SHP77 (cell line): ENCODE measurements at places on chromosomes 11 and 22.

- no peak for DNase-seq
Observed at GRCh38 chr11:67289226-67289650, at the start of gene ANKRD13D. ANKRD13D (plus strand) TSS chr11:67289303; CDS start chr11:67289461, 158 bp downstream.

DNA sequence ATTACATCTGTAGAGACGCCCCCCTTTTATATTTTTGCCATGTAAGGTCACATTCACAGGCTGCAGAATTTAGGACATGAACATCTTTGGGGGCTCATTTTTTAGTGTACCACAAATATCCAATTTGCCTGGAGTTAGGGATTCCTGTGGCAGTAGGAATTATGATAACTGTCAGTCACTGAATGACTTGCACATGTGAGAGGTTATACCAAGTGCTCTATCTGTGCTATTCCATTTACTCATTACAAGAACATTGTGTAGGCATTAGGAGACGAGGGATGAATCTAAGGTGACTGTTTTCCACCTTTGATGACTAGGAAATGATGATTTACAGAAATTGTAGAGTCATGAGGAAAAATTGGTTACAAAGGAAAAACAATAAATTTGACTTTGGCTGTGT is 79.3 kb downstream of the LIF start:
- no peak for DNase-seq

GRCh38 chr11:34631737-34632104 is 10.8 kb downstream of the EHF start:
- no peak for DNase-seq

DNA sequence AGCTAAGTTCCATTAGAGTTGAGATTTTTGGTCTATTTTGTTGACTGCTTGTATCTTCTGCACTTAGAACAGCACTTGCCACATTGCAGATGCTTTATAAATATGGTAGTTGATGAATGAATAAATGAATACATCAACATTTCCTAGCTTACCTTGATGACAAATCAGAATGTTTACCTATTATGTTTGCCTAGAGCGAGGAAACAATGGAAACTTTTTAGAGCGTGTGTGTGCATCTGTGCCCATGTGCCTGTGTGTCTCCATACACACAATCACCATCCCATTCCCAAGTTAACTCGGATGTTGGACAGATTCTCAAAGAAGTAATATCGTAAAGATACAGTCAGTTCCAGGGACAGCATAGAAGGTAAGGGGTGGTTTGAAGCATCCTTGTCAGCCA is 139.1 kb downstream of the DBX1 start:
- no peak for DNase-seq

GRCh38 chr11:66218036-66218435 is 50.4 kb upstream of the RAB1B start:
- no peak for DNase-seq

DNA sequence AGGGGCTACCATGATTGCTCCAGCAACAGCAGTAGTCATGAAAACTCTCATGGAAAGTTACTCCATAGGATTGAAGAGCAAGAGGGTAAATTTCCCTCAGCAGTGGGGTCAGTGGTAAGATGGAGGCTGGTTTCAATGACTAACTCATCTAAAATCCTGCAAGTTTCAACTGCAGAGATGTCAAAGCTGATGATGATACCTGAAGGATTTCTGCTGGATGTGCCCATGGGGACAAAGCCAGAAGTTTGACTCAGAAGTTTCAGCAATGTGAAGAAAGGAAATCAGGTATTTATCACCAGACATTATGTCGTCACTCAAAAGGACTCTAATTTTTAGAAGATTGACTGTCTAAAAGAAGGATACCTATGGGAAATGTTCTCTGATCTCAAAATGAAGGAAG is 29.1 kb downstream of the RAB38 start:
- DNase-seq = no peak

DNA sequence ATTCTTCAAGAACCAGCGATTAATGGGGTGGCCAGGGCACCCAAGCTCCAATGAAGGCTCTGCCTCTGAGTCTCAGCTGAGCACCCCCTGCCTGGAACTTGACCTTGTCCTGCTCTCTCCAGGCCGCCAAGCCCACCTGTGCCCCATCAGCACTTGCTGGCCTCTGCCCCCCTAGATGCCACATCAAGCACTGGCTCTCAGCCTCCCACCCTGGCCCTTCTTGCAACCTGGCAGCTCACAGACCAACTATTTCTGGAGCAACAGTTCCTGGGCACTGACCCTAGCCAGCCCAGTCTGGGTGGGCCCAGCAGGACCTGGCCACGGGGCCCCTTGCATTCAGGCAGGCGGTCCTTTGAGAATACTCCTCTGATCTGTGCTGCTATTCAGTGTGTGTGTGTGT is 98.8 kb upstream of the PITPNB start:
- no peak for DNase-seq

GRCh38 chr22:19802001-19802893 is 41.7 kb downstream of the TBX1 start:
- DNase-seq = no peak

GRCh38 chr22:29979777-29980321 is 96.9 kb downstream of the MTMR3 start:
- no peak for DNase-seq

DNA sequence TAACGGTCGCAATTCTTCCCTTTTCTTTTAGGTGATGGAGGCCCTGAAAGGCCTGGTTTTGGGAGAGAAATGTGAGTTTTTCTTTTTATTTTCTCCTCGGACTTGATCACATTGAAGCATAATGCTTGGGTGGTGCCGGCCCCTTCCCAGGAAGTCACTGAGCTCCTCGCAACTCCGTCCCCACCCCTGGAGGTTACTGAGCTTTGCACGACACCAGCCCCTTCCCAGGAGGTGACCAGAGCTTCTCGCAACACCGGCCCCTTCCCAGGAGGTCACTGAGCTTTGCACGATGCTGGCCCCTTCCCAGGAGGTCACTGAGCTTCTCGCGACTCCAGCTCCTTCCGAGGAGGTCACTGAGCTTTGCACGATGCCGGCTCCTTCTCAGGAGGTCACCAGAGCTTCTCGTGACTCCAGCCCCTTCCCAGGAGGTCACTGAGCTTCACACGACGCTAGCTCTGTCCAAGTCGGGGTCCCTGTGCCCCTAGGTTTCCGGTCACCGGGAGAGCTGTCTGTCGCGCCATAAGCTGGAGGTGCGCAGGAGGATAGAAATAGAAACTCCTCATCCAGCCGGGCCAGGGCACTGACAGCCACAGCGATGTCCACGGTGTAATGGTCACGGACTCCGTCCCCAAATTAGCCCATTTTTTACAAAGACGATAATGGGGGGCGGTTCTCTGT is 586.4 kb downstream of the BRD1 start:
- no peak for DNase-seq

DNA sequence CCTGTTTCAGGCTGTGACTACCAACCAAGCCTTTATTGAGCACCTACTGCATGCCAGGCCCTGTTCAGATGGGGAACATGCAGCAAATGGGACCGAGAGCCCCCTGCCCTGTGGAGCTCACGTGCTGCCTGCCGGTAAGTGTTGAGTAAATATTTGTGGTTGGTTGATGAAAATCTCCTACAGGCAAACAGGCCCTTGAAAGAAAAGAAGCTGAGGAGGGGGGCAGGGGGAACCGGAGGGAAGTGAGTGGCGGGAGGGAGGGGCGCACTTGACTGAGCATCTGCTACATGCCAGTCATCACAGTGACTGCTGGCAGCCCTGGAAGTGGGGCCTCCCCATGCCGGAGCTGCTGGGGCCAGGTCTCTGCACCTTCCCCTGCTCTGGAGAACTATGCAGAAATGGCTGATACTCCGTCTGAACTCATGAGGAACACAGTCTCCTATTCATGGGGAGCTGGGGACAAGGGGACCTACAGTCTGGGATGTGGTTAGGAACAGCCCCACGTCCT is 34.2 kb downstream of the MACROD1 start:
- DNase-seq = no peak

- DNase-seq = no peak
Observed at GRCh38 chr11:71425409-71425808, 22.8 kb downstream of the DHCR7 start.

- no peak for DNase-seq
Observed at GRCh38 chr22:37566329-37566837, 6.1 kb downstream of the CDC42EP1 start.

GRCh38 chr11:125999234-125999880 is 53.5 kb downstream of the VSIG10L2 start:
- no peak for DNase-seq

- no peak for DNase-seq
Observed at GRCh38 chr22:38444783-38445182, 10.2 kb downstream of the KCNJ4 start.

- no peak for DNase-seq
Observed at GRCh38 chr22:40857309-40857855, 434 bp downstream of the XPNPEP3 start.

DNA sequence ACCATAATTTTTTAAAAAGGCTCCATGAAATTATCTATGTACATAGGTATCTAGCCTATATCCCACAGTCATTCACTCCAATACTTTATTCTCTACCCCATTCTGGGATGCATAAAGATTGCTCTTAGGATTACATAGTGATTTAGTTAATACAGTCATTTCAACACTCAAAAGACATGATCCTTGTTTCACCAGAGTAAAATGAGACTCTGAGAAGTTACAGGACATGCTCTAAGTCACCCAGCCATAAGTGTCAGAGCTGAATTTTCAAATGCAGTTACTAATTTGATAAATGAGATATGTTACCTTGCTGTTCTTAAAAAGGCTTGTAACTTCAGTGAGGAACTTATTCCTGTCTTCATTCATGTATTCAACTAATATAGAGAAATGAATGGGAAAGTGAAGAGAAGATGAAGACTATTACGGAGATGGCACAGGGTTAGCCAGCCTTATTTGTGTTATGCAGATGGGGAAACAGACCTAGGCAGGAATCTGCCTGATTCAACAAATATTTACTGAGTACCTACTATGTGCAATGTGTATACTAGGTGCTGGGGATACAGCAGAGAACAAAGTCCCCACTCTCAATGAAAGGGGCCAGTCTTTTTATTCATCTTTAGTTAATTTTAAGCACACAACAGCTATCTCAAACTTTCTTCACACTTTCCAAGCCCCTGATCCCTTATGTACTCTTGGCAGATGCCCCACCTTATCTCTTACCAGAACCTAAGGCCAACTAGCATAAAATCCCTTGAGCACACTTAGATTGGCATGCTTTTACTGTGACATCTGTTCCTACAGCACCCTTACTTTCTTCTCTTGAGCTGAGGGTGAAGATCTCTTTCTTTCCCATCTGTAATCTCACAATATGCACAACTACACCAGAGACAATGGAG is 21.6 kb downstream of the MAPK1 start:
- DNase-seq = no peak

DNA sequence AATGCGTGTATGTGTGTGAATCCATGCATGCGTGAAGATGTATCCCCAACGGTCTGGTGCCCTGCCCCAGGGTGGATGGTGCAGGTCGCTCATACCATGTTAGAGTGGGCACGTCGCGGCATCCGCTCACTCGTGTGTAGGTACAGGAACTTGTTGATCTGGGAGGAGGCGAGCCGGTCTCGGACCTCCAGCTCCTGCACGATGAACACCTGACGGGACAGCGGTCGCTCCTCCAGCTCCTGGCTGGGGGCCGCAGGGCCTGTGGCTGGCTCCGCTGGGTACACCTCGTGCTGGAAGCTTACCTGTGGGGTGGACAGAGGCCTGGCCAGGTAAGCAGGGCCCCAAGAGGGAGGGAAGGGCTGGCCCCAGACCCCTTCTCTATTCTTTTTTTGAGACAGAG is 18.5 kb downstream of the ATG2A start:
- no peak for DNase-seq

DNA sequence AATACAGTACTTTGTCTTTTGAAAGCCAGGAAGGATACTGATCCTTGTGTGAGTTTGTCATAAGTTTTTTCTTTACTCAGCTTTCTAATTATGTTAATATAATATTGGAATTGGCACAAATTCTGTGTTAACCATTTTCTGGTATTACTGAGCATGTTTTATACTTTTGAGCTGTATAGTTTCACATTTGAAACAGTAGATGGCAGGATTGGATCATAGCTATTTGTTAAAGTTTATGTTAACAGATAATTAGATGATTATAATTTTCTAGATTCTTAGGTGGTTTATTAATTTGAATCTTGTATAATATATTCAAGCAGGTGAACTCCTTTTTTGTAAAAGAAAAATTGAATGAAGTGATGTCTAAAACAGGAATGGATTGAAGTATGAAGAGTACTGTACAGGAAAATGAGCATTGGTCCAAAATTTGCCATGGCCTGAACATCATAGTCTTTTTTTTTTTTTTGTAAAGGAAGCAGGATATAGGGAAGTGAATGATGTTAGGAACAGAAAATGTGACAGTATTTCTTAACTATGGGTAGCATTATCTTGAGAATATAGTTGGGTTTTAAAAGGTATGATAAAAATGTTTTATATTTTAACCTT is 102.0 kb downstream of the CYP2R1 start:
- DNase-seq = no peak

- no peak for DNase-seq
Observed at GRCh38 chr11:111606986-111607385, 4.7 kb downstream of the SIK2 start.

GRCh38 chr22:21752276-21752675 is 16.7 kb upstream of the YPEL1 start:
- no peak for DNase-seq

- DNase-seq = no peak
Observed at GRCh38 chr11:46450846-46451477, 59.4 kb upstream of the CHRM4 start.

DNA sequence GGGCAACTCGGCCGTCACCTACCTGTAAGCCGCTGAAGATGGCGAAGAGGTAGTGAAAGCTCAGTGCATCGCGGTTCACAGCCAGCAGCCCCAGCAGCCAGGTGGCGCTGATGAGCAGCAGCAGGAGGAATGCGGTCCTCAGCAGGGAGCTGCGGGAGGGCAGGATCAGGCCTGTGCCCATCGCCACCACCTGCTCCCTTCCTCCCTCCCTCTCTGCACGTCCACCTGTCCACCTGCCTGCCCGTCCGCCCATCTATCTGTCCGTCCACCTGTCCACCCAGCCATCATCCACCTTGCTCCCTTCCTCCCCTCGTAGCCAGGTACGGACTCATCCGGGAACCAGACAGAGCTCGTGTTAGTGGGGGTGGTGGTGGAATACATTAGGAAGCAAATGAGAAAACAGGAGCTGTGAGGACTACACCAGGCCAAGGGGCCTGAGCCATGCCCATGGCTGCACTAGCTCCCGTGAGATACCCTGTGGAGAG is 32.2 kb downstream of the TRMU start:
- DNase-seq = peak; percentile 69

GRCh38 chr22:49721211-49721763 is 106.4 kb downstream of the BRD1 start:
- no peak for DNase-seq

DNA sequence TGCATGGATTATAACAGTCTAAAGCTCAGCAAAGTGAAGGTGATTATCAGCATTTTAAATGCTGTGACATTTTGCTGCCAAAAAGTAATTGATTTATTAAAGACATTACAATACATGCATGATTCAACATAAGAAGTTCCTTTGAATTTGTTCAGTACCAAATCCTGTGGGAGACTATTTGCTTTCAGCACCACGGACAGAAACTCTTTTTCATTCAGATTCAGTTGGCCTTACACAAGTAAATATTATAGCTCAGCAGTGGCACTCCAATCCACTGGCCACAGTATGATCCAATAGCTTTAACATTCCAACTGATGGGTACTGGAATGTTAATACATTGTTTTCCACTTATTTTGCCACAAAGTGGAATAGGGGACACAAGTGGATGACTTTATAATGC is 806.7 kb downstream of the NTM start:
- no peak for DNase-seq
